GM18507 (cell line): ENCODE measurements at places on chromosomes 13 and 19.
A peak's percentile ranks its signal among the peaks of the same experiment; 100 is the strongest.

- no peak for DNase-seq
Observed at GRCh38 chr19:40831502-40832430, 18.5 kb downstream of the CYP2A6 start.

DNA sequence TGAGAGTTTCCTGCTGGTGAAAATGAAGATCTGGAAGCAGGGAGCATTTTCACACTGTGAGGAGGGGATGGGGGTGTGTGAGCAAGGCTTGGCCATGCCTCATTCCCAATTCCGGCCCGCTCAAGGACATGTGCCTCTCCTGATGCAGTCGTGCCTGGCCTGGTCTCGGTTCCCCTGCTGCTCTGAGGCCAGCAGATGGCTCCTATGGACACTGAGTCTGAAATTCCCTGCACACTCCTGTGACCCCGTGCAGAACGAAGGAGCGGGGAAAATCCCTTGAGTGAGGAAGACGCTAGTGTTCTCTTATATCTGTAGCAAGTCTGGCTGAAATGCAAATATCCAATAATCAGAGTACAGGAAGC lies 363 bp upstream of the ZNF763 start:
- no peak for DNase-seq

DNA sequence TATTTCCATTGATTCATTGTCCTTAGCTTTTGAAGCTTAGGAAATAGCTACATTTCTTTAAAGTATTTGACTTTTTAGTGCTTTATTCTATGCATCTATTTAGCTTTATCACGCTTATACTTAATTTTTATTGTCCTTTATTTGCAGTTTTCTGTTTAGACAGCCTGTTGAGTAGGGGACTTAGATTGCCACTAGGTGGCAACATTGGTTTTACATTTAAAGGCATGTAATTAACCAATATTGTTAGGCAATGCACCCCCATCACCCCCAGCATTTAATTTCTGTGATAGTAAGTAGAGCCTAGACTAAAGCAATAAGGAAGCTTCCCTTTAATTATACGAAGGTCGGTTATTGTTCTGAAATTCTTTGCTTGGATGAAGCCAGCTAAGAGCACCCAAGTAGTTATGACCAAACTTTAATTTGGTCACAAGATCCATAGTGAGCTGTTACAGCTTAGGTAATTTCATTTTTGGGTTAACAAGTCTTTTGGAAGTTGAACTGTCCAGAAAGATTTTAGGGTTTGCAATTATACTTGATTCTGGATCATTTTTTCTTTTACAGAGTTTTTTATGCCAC lies 36.5 kb downstream of the B3GLCT start:
- no peak for DNase-seq

- peak; percentile 64 for DNase-seq
Observed at GRCh38 chr13:40589285-40590109, 76.9 kb downstream of the FOXO1 start.

GRCh38 chr13:33934343-33934742 lies 116.4 kb downstream of the RFC3 start:
- DNase-seq: no peak

GRCh38 chr13:39815345-39816111 lies 160.1 kb downstream of the COG6 start:
- DNase-seq: no peak

- DNase-seq: no peak
Observed at GRCh38 chr13:111926501-111927180, 140.3 kb upstream of the SOX1 start.

GRCh38 chr13:78102121-78102677 lies 183.6 kb upstream of the EDNRB start:
- no peak for DNase-seq

DNA sequence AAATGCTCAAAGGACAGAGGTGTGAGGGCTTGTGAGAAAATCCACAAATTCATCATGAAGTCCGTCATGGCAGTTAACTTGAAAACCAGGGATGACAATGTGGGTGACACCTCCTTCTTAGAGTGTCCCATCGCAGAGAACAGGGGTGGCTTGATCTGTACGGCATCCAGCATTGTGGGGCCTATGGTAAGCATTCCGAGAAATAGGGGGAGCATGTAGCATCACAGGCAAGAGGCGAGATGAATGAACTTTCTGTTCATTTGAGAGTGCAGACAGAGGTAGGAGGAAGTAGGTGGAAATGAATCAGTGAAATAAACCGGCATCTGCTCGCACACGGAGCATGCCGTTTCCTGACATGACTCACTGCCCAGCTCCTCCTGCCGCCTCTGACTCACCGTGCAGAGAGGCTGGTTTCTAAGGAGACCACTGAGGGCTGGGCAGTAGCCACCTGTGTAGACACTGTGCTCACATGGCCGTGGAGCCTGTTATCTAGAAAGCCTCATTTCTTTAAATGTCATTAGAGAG lies 339.0 kb downstream of the RFC3 start:
- DNase-seq: peak; percentile 18

- no peak for DNase-seq
Observed at GRCh38 chr19:5681391-5682106, 722 bp downstream of the HSD11B1L start.

DNA sequence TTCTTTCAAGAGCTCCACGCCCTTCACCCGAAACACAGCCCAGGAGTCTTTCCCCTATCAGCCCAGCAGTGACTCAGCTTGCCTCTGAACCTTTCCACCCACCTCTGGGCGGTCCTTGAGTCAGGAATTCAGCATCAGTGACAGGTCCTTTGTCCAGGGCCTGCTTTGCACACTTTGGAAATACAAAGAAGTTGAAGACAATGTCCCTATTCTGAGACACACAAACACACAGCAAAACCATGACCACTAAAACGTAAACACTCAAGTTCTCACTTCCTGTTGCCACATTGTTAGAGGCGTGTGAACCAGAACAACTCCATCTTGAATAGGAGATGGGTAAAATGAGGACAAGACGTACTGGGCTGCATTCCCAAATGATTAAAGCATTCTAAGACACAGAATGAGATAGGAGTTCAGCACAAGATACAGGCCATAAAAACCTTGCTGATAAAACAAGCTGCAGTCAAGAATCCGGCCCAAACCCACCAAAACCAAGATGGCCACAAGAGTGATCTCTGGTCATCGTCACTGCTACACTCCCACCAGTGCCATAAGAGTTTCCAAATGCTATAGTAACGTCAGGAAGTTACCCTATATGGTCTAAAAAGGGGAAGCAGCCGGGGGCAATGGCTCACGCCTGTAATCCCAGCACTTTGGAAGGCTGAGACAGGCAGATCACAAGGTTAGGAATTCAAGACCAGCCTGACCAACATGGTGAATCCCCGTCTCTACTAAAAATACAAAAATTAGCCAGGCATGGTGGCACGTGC lies 49.2 kb upstream of the ATP12A start:
- DNase-seq: no peak

- DNase-seq: no peak
Observed at GRCh38 chr19:30133803-30134202, 191.8 kb downstream of the URI1 start.

GRCh38 chr13:80224468-80224867 lies 116.5 kb downstream of the SPRY2 start:
- DNase-seq: no peak

DNA sequence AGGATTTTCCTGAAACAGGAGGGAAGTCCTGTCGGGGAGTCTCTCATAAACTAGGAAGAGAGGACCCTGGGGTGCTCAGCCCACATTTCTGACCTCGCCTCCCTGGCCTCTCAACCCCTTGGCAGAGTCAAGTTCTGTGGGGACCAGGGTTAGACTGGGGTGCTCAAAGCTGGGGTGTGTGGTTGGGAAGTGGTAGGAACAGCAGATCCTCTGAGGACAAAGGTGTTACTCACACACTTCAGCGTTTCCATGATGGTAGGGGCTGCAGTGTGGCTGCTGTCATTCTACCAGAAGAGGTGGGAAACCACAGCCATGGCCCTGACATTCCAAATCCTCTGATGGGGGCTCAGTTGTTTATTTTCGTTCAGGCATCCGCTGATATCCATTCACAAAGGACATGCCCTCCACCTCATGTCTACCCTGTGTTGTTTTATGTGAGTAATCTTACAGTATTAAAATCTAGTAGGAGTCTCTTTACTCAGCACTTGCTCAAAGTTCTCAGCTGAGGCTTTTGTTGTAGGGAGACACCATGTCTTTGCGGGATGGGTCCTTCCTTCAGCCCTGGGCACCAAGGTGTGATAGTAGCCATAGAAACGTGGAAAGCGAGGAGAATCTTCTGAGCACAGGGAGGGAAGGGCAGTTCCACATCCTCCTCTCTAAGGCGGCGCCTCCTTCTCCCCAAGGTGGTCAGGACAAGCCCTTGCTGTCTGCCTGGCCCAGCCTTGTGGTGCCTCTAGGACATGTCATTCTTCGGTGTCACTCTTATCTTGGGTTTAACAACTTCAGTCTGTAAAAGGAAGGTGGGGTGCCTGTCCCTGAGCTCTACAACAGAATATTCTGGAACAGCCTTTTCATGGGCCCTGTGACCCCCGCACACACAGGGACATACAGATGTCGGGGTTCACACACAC lies 1.5 kb downstream of the KIR2DL3 start:
- no peak for DNase-seq

- no peak for DNase-seq
Observed at GRCh38 chr19:39194832-39195542, 1.8 kb upstream of the NCCRP1 start.

GRCh38 chr19:55483706-55484592 lies 1.0 kb upstream of the NAT14 start:
- no peak for DNase-seq

- no peak for DNase-seq
Observed at GRCh38 chr13:37395544-37395943, 203.0 kb downstream of the POSTN start.

- no peak for DNase-seq
Observed at GRCh38 chr19:5145521-5146511, 176.9 kb downstream of the KDM4B start.

- no peak for DNase-seq
Observed at GRCh38 chr13:85693889-85694511, 105.2 kb downstream of the SLITRK6 start.

GRCh38 chr13:113545455-113545930 lies 39.1 kb upstream of the TFDP1 start:
- DNase-seq: no peak

DNA sequence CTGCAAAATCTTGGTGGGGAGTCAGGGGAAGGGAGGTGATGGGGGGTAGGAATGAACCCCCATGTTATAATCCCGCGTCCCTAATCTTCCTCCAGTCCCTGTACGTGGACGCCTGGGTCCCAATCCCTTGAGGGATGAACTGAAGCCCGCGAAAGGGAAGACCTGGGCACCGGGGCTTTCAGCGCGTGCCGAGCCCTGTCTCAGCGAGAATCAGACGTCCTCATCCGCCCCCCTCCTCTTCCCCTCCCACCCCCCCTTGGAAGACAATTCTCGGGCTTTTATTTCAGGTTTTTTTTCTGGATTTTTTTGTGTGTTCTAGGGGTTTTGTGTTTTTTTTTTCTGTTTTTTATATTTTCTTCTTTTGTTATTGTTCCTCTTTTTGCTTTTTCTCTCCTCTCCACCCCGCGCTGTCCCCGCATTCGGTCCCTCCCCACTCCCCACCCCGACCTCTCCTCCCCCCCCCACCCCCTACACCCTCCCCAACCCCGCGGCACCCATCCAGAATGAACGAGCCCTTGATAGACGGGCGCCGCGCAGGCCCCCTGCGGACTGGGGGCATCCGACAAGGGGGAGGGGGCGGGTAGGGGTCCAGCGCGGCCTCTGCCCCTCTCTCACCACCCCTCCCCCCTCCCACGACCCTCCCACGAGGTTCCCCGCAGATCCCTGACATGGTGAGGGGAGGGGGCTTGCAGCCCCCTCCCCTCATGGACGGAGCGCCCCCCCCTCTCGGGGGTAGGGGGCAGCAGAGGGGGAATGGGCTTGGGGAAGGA lies 10.3 kb downstream of the C19orf81 start:
- DNase-seq: no peak

DNA sequence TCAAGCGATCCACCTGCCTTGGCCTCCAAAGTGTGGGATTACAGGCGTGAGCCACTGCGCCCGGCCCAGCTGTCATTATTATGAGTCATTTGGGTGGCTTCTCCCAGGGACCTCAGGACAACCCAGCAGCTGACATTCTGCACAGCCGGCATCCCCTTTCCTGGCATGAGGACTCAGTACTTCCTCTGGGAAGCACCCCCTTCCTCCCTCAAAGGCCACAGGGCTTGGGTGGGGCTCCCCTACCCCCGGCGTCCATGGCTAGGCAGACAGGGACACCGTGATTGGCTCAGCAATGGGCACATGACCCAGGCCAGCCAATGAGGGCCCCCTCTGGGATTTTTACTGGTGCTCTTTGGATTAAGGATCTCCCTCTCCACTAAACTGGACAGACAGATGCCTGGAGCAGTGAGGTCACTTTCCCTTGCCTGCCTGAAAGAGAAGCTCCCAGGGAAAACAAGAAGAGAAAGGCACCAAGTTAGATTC lies 6.0 kb downstream of the KANK2 start:
- no peak for DNase-seq

GRCh38 chr13:33245505-33246158 lies 39.9 kb downstream of the STARD13 start:
- no peak for DNase-seq

- no peak for DNase-seq
Observed at GRCh38 chr13:27493981-27494380, 43.6 kb upstream of the MTIF3 start.

DNA sequence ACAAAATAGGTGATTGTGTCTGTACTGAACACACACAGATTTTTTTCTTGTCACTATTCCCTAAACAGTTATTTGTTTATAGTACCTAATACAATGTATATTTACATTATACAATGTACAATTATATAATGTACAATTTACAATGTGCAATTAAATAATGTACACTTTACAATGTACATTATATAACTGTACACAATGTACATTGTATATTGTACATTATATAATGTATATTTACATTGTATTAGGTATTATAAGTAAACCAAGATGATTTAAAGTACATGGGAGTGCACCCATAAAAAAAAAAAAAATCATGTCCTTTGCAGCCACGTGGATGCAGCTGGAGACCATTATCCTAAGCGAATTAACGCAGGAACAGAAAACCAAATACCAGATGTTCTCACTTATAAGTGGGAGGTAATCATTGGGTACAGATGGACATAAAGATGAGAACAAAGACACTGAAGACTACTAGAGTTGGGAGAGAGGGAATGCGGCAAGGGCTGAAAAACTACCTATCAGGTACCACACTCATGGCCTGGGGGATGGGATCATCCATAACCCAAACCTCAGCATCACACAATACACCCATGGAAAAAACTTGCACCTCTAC lies 68.1 kb downstream of the ABCC4 start:
- DNase-seq: no peak

DNA sequence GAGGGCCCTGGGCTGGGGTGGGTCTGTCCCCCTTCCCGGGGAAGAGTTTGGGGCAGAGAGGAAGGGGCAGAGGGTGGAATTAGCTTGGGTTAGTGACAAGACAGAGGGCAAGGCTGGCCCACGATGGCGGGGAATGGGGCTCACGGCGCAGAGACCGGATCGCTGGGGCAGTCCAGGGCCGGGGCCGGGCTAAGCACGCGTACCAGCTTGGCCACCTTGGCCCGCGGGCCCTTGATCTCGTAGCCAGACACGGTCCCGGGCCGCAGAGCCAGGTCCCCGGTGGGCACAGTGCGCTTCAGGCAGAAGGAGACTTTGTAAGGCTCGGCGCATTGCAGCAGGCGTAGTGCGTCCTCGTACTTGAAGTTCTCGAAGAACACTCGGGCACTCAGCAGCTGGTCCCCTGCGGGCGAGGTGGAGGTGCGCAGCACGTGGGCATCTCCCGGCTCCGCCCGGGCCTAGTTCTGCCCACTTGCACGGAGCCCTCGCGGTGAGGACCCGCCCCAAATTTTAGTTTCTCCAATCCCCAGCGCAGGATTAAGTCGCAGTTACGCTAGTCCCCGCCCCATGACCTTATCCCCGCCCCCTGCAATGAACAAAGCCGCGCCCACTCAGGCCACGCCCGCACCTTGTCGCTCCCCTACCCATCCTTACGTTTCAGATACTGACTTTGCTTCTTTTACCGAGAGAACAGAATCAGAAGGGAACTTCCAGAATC lies 8.6 kb upstream of the HIPK4 start:
- no peak for DNase-seq
